Left lung (tissue), 14 donors: ENCODE measurements at places on chromosomes 7 and 10. TPM values are rescaled to one million over a fixed set of nuclear protein-coding genes. Genes with fewer than 3 reads are reported as not detected.

- no peak for DNase-seq
- H3K4me3 ChIP-seq: no peak overlapping the region
- H3K27me3 ChIP-seq: no peaks in the 10 kb centered on the region
- peaks cover 25% of the 10 kb centered on the region for H3K36me3 ChIP-seq
These were observed 150.9 kb upstream of the KAT6B start for GRCh38 chr10:74675484-74675883.

The JCAD gene
- total RNA-seq: 43.1 TPM

The KLF14 gene
- total RNA-seq: not detected

- no peak for DNase-seq
- no peak overlapping the region for H3K27ac ChIP-seq
- no peaks in the 10 kb centered on the region for H3K4me1 ChIP-seq
- no peaks in the 10 kb centered on the region for H3K27me3 ChIP-seq
- no peak overlapping the region for H3K4me3 ChIP-seq
These were observed 68.9 kb downstream of the DYNC1I1 start for GRCh38 chr7:95840953-95841950.

- H3K27me3 ChIP-seq: no peaks in the 10 kb centered on the region
- no peak overlapping the region for H3K27ac ChIP-seq
- no peaks in the 10 kb centered on the region for H3K36me3 ChIP-seq
- DNase-seq: no peak
- peaks cover 13% of the 10 kb centered on the region for H3K4me1 ChIP-seq
These were observed 5.4 kb downstream of the SUV39H2 start for GRCh38 chr10:14884082-14884481.

DNA sequence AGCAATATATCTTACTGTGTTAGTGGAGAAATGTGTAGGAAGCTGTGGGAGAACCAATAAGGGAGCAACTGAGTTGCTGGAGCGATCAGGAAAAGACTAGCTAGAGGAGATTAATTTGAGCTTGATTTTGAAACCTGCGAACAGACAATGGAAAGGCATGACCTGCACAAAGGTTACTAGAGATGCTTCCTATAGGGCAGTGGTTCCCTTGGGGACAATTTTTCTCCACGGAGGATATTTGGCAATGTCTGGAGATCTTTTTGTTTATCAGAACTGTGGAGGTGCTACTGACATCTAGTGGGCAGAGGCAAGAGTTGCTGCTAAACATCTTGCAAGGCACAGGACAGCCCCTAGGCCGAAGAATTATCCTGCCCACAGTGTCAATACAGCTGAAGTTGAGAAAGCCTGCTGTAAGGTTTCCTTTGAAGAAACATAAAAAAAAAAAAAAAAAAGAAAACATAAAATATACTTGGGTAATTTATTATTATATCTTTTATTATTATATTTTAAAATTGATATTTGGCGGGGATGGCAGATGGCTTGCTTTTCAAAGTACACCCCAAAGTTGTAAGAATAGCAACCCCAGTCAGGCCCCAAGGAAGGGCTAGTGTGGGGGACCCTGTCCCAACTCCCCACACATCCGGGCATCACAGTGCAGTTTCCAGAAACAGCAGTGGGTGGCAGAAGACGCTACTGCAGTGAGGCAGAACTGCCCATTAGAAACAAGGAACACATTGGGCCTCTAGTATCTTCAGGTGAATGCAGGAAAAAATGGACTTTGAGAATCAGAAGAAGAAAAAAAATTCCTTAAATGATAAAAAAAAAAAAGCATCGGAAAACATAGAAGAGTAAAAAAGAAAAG, 481.6 kb downstream of the SH2D4B start:
- H3K27me3 ChIP-seq: no peaks in the 10 kb centered on the region
- H3K4me1 ChIP-seq: no peaks in the 10 kb centered on the region
- H3K27ac ChIP-seq: no peak overlapping the region
- H3K4me3 ChIP-seq: no peak overlapping the region
- DNase-seq: no peak
- H3K36me3 ChIP-seq: no peaks in the 10 kb centered on the region

DNA sequence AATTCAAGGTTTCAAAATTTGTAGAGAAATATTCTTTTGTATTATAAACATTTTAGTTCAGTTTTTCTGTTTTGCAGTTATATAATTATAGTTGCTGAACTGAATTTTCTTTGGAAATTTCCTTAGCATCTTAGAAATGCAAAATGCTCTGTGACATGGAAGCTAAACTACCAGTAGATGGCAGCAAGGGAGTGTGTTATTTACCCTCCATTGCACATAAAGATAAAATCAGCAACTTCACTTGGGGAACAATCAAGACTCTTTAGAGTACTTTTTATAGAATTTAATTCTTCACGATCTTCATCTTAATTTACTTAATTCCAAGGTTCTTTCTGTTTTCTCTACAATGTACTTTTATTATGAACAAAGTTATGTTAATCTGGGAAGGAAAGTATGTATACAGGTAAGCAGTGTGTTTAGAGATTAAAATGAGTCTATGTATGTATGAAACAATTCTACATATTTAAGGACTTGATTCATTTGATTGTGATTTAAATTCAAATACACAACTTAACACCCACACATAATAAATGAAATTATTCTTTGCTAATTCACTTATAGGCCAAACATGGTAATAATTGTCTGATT, 404.2 kb downstream of the THSD7A start:
- DNase-seq: peak; percentile 78
- no peaks in the 10 kb centered on the region for H3K4me1 ChIP-seq
- no peak overlapping the region for H3K4me3 ChIP-seq
- no peaks in the 10 kb centered on the region for H3K27me3 ChIP-seq

DNA sequence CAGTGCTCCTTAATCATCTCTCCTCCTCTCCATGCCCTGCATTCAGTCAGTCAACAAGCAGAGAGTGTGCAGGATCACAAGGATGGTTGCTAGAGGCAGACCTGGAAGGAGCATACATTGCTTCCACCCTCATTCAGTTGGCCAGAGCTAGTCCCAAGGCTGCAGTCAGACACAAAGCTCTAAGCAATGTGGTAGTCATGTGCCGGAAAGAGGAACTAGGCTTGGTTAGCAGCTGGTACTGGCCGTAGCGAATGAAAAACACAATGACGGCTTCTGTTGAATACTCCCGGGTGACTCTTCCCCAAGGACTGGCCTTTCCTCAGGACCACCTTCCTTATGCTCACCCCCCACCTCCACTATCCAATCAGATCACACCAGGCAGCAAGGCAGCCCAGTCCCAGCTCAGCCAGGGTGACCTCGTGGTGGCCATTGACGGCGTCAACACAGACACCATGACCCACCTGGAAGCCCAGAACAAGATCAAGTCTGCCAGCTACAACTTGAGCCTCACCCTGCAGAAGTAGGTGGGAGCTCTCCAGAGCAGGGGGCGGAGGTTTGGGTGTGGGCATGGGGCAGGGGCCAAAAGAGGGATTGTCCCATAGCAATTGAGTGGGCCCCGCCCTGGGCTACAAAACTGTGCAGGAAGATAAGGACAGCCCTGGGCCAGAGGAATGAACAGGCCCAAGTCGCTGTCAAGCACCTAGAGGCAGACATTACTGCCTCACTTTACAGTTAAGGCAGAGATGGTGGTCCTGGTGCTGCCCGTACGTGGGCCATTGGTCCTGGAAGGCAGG, 10.9 kb downstream of the LDB3 start:
- no peak overlapping the region for H3K27ac ChIP-seq
- H3K27me3 ChIP-seq: peaks cover 29% of the 10 kb centered on the region
- no peaks in the 10 kb centered on the region for H3K36me3 ChIP-seq
- DNase-seq: no peak

- no peak overlapping the region for H3K4me3 ChIP-seq
- H3K36me3 ChIP-seq: no peaks in the 10 kb centered on the region
- DNase-seq: no peak
- peaks cover 21% of the 10 kb centered on the region for H3K4me1 ChIP-seq
- no peaks in the 10 kb centered on the region for H3K27me3 ChIP-seq
- no peak overlapping the region for H3K27ac ChIP-seq
These were observed 85.2 kb downstream of the VTI1A start for GRCh38 chr10:112532189-112532588.

DNA sequence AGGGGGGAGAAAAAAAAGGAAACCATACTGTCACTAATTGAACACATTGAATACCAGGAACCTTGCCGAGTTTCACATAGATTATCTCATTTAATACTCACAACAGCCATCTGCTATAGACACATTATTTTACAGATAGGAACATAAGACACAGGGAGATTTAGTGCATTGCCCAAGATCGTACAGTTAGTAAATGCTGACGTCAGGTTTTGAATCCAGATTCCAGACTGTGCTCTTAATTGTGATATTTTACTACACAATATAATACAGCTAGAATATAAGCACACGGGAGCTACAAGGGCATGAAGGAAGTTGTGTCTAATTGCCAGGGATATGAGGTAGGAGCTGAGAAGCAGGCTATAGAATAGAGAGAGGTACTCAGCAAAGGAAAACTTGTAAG, 93.9 kb upstream of the MINDY3 start:
- DNase-seq: no peak
- H3K27ac ChIP-seq: no peak overlapping the region
- no peak overlapping the region for H3K4me3 ChIP-seq

The WDFY4 gene
- total RNA-seq: 9.3 TPM

- H3K4me3 ChIP-seq: no peak overlapping the region
- no peak for DNase-seq
- H3K27me3 ChIP-seq: no peaks in the 10 kb centered on the region
- peaks cover 10% of the 10 kb centered on the region for H3K4me1 ChIP-seq
These were observed 100.1 kb downstream of the USP6NL start for GRCh38 chr10:11511321-11511720.

GRCh38 chr10:122189185-122189584, 81.9 kb upstream of the BTBD16 start:
- H3K4me1 ChIP-seq: no peaks in the 10 kb centered on the region
- no peak overlapping the region for H3K4me3 ChIP-seq
- no peaks in the 10 kb centered on the region for H3K27me3 ChIP-seq
- no peak overlapping the region for H3K27ac ChIP-seq

The SLC13A4 gene
- total RNA-seq: not detected

DNA sequence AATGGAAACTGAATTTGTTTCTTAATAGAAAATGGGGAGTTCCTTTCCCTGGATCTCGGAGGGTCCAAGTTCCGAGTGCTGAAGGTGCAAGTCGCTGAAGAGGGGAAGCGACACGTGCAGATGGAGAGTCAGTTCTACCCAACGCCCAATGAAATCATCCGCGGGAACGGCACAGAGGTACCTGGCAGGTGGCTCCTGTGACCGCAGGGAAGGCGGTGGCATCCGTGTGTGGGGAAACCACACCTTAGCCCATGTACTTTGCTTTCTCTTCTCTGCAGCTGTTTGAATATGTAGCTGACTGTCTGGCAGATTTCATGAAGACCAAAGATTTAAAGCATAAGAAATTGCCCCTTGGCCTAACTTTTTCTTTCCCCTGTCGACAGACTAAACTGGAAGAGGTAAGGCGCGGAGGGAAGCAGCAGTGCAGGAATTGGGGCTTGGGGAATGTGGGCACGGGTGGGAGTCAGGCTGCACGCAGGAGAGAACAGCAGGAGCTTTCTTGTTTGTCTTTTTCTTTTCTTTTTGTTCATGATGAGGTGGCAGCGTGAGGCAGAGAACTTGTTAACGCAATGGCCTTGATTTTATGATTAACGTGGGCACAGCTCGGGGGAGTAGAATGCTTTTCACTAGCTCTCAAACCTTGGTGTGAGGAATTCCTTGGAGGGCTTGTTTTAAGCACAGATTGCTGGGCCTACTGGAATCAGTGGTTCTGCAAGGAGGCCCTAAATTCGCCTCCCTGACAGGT, 12.8 kb downstream of the HKDC1 start:
- H3K27me3 ChIP-seq: no peaks in the 10 kb centered on the region
- H3K36me3 ChIP-seq: no peaks in the 10 kb centered on the region
- no peaks in the 10 kb centered on the region for H3K4me1 ChIP-seq
- H3K4me3 ChIP-seq: no peak overlapping the region

DNA sequence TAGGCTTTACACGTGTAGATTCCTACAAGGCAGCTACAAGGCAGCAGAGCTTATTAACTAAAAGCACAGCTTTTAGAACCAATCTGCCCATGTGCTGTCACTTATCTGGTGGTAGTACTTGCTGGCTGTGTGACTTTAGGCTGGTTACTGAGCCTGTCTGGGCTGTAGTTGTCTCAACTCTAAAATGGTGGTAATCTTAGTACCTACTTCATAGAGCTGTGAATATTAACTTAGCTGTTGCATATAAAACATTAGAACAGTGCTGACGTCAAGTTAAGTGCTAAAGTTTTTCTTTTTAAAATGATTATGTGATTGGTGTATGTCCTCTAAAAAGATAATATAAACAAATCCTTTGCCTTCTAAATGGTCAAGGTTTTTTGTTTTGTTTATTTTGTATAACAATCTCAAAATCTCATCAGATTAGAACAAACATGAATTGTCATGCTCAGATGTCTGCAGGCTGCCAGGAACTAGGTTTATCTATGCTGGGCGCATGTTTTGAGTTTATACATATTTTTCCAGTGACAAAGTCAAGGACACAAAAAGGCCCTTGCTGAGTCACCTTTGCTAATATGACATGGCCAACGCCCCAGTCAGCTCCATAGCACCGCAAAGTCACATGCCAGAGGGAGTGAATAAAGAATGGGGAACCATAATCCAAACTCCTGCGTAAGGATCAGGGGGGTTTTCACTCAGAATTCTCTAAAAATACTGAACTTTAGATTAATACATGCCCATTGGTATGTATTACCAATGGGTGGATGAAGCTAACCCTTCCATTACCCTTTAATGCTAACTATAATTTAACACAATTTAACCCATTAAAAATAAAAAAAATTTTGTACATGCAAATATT, 39.8 kb upstream of the ARL4A start:
- no peak for DNase-seq
- no peak overlapping the region for H3K27ac ChIP-seq
- H3K36me3 ChIP-seq: no peaks in the 10 kb centered on the region
- no peak overlapping the region for H3K4me3 ChIP-seq
- H3K4me1 ChIP-seq: no peaks in the 10 kb centered on the region

The SPDYE11 gene
- total RNA-seq: not detected

The DYDC2 gene
- total RNA-seq: not detected

GRCh38 chr7:68715907-68716306, 882.4 kb upstream of the AUTS2 start:
- H3K4me1 ChIP-seq: no peaks in the 10 kb centered on the region
- no peak overlapping the region for H3K4me3 ChIP-seq
- no peak overlapping the region for H3K27ac ChIP-seq
- no peaks in the 10 kb centered on the region for H3K36me3 ChIP-seq
- DNase-seq: no peak

The EN2 gene
- not detected for total RNA-seq

DNA sequence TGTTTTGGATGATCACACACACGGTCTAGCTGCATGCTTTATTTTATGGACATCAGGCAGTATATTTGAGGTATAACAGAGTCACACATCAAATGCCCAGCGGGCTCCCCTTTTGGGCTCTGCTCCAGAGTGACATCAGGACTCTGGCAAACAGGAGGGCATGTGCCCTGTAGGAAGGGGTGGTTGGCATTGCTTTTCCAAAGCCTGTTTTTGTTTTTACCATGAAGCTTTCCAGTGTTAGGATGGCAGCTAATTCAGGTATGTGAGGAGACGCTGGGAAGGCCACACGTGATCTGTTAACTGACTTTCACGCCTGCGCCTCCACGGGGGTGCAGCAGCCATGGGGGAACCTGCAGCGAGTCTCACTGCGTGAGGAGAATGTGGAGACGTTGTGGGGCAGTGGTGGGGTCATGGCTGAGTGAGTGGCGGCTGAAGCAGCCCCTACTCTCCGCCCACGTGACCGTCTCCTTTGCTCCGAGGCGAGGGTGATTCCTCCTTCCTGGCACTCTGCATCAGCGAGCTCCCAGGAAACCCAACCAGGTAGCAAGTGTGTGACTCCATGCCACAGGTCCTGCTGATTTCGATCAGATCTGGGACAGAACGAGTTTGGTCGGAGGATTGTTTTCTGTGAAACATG, 117.7 kb downstream of the ANKRD61 start:
- DNase-seq: no peak
- no peaks in the 10 kb centered on the region for H3K36me3 ChIP-seq
- H3K4me3 ChIP-seq: no peak overlapping the region
